ENCODE measurements at places on chromosomes 6 and 20. TPM values are rescaled to one million over a fixed set of nuclear protein-coding genes. Genes with fewer than 3 reads are reported as not detected.
A peak's percentile ranks its signal among the peaks of the same experiment; 100 is the strongest.

DNA sequence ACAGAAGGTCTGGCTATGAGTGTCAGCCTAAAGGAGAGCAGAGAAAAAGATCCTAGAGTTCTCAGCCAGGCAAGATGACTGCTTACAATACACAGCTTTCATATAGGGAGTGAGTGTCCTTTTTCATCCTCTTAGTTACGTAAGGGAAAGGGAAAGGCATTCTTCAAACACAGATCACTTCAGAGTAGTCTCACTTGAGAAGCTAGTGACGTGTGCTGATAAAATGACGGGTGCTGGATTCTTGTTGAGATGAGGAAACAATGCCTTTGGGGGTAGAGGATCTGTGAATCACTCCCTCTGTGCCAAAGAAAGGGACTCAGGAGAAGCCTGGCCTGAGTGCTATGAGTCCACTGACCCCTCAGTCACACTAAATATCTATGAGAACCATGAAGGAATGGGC is 117.3 kb downstream of the QRSL1 start:
- DNase-seq: no peak

DNA sequence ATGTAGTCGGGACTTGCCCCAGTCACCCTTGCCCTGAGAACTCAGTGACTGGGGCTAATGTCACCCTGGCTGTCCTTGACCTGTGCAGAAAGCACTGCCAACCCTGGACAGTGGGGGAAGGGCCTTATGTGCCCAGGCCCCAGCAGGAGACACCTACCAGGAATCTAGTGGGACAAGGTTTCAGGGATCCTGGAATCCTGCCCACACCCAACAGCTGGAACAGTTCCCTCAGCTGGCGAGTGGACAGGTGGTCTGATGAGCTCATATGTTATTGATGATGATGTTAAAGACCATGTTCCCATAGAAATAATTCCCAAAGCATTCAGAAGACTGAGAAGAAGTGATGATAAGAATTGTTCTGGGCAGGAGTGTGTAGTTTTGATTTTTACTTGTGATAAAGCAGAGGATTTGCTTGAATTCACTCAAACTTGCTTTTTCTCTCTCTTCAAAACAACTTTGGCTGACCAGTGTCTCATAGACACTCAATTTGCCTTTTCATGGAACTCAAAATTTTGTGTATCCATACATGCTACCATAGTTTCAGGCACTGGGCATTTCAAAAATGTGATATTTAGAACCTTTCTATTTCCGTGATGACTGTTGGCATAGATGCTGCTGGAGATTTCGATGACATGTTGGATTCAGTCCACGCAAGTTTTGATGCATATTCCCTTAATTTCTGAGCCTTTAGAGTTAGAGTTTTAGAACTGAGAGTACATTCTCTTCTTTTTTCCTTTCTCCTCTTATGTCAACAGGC is 79.3 kb downstream of the SLC22A3 start:
- no peak for DNase-seq

The DNAH8 gene
- total RNA-seq: 0.08 TPM

GRCh38 chr6:21869085-21869771 is 275.7 kb downstream of the SOX4 start:
- DNase-seq: no peak

DNA sequence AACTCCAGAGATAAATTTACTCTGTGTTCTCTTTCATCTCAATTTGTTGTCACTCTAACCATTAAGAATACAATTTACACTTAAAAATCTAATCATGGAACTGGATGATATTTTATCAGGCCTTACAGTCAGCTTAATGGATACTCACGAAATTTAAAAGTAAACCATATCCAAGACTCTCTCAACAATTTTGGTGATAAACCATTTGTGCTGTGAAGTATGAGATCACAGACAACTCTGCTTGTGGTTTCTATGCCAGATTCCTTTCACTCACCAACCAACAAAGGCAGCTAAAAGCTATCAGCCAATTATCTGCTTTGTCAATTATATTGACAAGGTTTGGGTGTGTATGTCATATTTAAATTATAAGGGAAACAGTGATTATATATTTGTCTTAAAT is 155.8 kb downstream of the TRDN start:
- DNase-seq: no peak

DNA sequence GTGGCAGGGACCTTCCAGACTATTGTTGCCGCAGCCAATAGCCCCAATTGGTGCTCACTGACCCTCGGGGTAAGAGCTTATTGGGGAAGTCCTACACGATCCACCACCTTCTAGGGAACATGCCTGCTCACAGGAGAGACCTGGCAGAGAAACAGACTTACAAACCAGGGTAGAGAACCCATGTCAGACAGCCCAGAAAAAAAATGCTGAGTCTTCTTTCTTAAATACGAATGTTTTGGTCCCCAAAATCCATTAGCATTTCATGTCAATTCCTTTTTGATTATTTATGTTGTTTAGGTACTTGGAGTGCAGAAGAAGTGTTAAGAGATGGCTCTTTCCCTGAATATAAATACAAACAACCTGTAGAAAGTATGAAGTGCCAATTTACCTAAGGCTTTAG is 84.9 kb upstream of the PDE10A start:
- no peak for DNase-seq

GRCh38 chr6:7004581-7005297 is 103.0 kb upstream of the RREB1 start:
- peak; percentile 29 for DNase-seq

The PFDN4 gene
- 33.1 TPM for total RNA-seq

DNA sequence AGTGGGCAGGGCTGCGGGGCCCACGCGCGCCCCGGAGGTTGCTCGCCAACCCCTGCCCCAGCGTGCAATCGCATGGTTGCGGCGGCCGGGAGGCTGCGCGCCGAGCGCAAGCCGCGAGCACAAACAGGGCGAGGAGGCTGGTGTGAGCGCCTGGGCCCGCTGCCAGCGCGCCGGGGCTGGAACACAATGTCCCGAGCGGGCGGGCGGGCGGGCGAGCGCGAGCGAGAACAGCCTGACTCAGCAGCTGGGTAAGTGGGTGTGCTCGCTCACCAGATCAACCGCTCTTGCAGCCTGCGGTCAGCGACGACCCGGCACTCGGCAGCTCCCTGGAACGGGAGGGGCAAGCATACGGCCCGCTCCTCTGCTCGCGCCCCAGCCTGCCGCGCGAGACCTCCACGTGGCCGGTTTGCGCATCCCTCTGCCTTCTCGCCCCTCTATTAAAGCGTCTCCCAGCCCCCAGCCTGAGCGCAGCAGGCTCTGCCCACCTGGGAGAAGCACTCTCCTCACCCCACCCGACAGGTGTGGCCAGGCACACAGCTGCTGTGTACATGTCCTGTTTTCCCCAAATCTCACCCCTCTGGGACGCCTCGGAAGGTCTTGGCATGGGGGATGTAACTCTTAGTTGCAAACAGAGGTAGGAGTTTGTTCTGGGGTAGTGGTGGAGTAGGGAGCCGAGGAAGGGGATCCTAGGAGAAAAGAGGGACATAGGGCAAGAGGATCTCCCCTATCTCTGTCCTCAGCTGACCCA is 8.7 kb upstream of the ARMC12 start:
- DNase-seq: peak; percentile 92

The PAK1IP1 gene
- 8.7 TPM for total RNA-seq

- DNase-seq: no peak
These were observed 24.5 kb downstream of the TENT5A start for GRCh38 chr6:81727876-81728517.

The TRIM15 gene
- 1.1 TPM for total RNA-seq

DNA sequence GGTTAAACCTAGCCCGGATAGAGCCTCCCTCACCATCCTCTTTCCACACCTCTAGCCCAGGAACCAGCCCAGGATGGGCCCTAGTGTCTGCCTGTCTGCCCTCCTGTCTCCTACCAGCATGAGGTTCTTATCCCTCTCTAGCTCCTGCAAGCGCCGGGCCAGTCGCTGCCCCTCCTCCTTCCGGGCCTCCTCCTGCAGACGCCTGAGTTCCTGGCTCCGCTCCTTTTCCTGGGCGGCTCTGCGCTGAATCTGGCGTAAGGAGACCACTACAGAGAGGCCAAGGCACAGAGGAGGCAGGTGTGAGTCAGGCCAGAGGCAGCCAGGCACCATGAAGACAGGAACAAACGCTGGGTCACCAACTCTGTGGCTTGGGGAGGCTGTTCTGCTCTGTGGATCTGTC is 4.3 kb upstream of the PSORS1C2 start:
- DNase-seq: no peak

GRCh38 chr6:151109869-151110575 is 129.7 kb upstream of the AKAP12 start:
- DNase-seq: no peak

- no peak for DNase-seq
These were observed 84.2 kb upstream of the SLC22A23 start for GRCh38 chr6:3541006-3541585.

The DDX43 gene
- 2.3 TPM for total RNA-seq

DNA sequence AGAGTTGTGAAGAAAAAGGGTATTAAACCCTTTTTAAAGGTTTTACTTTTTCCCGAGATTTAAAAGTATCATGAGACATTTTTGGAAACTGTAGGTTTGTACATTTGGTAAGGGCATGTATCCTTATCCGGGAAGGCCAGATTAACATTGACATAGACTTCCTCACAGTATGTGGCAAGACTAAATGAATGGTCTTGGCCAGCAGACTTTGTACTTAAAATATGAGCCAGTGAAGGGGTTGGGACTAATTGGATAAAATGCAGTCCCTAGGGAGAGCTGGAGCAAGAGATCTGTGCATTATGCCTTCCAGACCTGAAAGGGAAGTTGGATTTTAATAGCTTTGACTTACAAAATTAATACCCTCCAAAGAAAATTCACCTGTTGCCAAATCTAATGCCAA is 60.4 kb upstream of the CCN2 start:
- DNase-seq: peak; percentile 35

GRCh38 chr6:122484760-122485159 is 13.2 kb upstream of the SERINC1 start:
- DNase-seq: no peak

The SRMS gene
- 0.37 TPM for total RNA-seq

GRCh38 chr6:44338228-44339122 is 4.0 kb upstream of the SPATS1 start:
- DNase-seq: peak; percentile 89

The DLK2 gene
- total RNA-seq: 55.0 TPM

DNA sequence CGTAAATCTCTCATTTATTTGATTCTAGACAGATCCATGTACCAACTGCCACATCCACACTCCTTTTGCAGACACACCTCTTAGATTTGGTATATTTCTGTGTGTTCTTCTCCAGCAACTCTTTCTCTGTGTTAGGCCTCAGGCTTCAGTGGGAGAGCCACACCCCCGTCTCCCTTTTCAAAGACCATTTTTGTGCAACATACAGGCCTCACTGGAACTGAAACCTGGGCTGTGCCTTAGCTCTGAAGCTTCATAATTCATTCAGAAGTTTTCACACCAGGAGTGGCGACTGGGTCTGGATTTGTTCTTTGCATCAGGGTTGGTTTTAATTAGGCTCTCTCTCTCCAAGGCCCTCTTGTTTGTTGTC is 170.2 kb downstream of the THBS2 start:
- no peak for DNase-seq

The OXT gene
- not detected for total RNA-seq

DNA sequence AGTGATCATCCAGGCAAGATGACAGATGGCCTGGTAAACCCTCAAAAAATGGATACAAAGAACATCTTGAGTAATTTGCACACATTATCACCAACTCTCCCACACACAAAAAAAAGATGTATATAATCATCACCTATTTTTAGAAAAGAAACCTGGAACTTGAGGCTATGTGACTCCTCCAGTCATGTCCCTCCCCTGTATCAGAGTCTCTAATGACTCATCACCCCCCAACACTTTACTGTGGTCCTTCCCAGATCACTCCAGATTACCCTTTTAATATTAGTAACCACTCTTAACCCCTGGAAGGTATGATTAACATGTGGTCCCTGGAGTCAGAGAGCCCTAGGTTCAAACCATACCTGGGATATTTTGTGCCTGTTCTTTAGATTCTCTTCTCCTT is 144.8 kb downstream of the ZNF217 start:
- DNase-seq: no peak

GRCh38 chr6:1244941-1245340 is 67.0 kb upstream of the FOXQ1 start:
- no peak for DNase-seq

- DNase-seq: no peak
These were observed 36.1 kb downstream of the SLC35D3 start for GRCh38 chr6:136958168-136958567.

DNA sequence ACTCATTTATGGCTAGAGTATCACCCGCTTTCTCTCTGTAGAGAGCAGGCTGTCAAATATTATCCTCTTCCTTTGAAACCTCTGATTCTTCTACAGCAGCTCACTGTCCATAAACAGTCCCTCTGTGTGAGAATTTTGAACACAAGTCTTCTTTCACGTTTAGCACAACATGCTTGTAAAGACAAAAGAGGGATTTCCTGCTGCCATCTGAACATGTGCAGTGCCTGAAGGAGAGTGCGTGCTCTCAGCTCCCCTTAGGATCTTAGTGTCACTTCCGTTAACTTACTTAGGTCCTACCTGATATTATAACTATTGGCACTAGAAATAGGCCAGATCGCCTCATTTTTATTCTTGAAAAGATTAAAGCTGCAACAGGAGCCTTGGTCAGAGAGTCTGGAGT is 50.9 kb downstream of the FNDC1 start:
- DNase-seq: no peak

The WFDC13 gene
- not detected for total RNA-seq

The SMOC2 gene
- total RNA-seq: 12.5 TPM

The CRYBG1 gene
- 126 TPM for total RNA-seq

The KCNK17 gene
- total RNA-seq: not detected

The SLC24A3 gene
- total RNA-seq: 2.3 TPM

The SAMD5 gene
- 0.93 TPM for total RNA-seq

- DNase-seq: peak; percentile 92
These were observed 20.8 kb upstream of the HCK start for GRCh38 chr20:32031007-32031958.

- no peak for DNase-seq
These were observed 18.0 kb upstream of the MYL9 start for GRCh38 chr20:36523341-36523740.

GRCh38 chr6:34151321-34152041 is 5.6 kb upstream of the GRM4 start:
- no peak for DNase-seq

GRCh38 chr6:87700397-87701343 is 1.4 kb downstream of the AKIRIN2 start:
- no peak for DNase-seq

- no peak for DNase-seq
These were observed 5.7 kb upstream of the NECAB3 start for GRCh38 chr20:33679758-33680485.

The LAMA4 gene
- 18.7 TPM for total RNA-seq

- DNase-seq: peak; percentile 74
These were observed at the start of gene RAET1L for GRCh38 chr6:150025201-150025917. Gene RAET1L (minus strand): TSS chr6:150025532. CDS start chr6:150025471, 61 bp downstream.
